Left cardiac atrium (tissue), 4 donors: ENCODE measurements at places on chromosomes 1 and 21.

DNA sequence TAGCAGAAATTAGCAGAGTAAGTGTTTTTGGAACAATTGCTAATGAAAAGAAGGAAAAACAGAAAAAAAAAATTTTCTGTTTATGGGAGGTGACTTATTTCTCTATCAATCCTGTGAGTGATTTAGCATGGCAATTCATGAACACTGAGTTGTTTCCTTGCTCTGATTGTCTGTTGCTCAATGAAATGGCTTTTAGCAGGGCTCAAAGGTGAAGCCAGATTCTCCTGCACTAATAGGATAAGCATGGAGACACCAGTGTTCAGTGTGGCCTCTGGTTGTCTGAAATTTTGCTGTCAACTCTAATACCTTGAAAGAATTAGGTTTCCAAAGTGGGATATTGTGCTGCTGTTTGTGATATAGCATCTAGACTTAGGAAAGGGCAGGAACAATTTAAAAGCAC is 15.8 kb downstream of the TRIM45 start:
- no peak for DNase-seq

GRCh38 chr1:225710804-225711203 is 57.9 kb upstream of the ENAH start:
- DNase-seq = no peak

DNA sequence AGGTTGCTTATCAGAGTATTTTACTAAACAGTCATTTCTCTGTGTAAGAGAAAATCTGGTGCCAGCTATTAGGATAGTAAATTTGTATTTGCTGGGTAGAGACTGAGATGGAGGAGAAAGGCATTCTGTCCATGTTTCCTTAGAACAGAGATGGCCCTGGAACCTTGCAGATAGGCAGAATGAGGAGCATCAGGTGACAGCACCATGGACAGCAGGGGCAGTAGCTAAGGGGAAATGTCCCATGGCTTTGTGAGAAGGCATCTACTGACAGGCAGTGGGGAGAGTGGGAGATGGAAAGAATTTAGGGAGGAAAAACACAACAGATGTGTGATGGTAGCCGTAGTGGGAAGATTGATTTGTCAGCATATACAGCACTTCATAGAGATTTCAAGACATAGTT is 105.0 kb downstream of the PRRX1 start:
- DNase-seq = no peak

- no peak for DNase-seq
These were observed 29.3 kb upstream of the PLXNA2 start for GRCh38 chr1:208273386-208274017.

- no peak for DNase-seq
These were observed 98.8 kb downstream of the FOXD2 start for GRCh38 chr1:47536646-47537118.

DNA sequence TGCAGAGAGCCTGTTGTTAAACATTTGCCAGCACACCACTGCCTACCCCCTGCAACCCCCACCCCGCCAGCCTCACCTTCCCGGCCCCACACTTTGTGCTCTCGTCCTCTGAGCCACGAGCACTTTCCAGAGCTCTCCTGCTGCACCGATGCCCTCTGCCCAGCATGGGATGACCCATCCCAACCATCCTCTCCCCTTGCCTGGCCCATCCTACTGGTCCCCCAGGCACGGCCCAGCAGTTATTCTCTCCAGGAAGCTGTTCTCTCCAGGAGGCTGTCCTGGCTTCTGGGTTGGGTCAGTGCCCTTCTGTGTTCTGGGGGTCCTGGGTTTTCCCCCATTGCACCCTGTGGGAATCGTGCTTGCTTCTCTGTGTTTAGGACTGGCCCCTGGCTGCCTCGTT is 60.1 kb upstream of the ABCG1 start:
- DNase-seq = no peak

GRCh38 chr1:162660574-162660973 is 28.3 kb downstream of the DDR2 start:
- no peak for DNase-seq

GRCh38 chr1:30842697-30843354 is 65.7 kb downstream of the SDC3 start:
- no peak for DNase-seq

DNA sequence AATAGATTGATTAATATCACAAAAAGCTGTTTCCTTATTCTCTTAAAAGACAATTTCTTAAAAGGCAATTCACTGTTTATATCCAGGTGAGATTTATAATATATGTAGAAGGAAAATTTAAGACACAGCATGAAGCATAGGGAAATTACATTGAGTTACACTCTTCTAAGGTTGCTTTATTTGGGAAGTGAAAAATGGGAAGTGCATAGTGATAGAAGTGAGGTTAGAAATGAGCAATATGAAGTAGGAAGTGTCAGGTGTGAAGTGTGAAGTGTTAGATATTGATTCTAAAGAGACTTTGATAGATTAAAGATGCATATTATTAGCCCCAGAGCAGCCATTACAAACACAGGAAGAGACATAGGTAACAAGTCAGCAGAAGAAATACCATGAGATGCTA is 40.3 kb downstream of the FH start:
- no peak for DNase-seq

GRCh38 chr1:99218572-99218971 is 45.7 kb upstream of the PLPPR4 start:
- no peak for DNase-seq

- no peak for DNase-seq
These were observed 84.2 kb upstream of the DISP3 start for GRCh38 chr1:11394592-11395245.

- no peak for DNase-seq
These were observed 18.4 kb upstream of the FOXO6 start for GRCh38 chr1:41342774-41343355.
